ENCODE measurements at places on chromosomes 3 and 15.

DNA sequence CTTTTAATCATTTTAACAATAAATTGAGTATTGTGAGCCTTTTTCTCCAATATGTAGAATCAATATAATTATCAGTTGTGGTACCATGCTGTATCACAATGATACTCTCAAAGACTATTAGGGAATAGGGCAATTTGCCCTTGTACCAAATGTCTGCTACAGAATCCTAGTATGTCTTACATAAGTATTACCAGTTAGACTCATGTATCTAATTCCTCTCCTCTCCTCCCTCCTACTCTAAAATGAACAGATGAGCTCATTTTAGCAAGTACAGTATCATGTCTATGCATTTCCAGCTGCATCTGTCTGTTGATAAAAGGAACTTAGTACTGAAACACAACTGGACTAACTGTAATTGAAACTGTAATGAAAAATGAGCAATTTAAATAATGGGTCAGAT, 124.3 kb upstream of the ATP11B start:
- DNase-seq: no peak

DNA sequence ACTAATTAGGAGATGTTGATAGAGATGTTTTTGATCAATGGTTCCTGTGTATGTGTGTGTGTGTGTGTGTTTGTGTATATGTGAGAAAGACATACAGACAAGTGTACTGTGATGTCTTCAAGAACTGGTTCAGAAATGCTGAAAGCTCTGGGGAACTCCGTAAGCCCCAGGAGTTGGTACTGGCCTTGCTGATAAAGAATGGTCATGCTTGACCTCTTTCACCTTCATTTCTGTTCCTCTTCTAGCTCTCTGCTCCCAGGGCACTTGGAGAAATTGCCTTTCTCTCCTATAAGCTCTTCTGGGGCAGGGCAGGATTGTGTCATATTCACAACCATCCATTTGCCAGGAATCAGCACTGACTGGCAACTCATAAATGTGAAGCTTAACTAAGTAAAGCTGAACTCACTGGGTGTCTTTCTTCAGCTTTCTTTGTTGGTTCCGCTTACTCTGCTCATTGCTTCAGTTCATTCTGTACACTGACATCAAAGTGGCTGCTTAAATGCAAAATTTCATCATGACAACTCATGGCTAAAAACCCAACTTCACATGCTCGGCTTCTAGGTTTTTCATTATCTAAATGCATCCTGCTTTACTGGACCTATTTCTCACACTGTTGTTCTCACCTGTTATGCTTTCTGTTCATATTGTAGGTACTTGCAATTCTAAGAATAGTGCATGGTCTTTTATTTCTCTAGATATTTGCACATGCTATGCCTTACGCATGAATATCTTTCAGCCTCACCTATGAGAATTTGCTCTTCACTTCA, 162.1 kb upstream of the LYSMD4 start:
- no peak for DNase-seq

GRCh38 chr3:139870000-139870675, 64.8 kb upstream of the CLSTN2 start:
- DNase-seq: no peak

GRCh38 chr3:57953576-57953975, 54.6 kb upstream of the FLNB start:
- no peak for DNase-seq

- no peak for DNase-seq
These were observed 1370.6 kb downstream of the SI start for GRCh38 chr3:163707659-163708058.

DNA sequence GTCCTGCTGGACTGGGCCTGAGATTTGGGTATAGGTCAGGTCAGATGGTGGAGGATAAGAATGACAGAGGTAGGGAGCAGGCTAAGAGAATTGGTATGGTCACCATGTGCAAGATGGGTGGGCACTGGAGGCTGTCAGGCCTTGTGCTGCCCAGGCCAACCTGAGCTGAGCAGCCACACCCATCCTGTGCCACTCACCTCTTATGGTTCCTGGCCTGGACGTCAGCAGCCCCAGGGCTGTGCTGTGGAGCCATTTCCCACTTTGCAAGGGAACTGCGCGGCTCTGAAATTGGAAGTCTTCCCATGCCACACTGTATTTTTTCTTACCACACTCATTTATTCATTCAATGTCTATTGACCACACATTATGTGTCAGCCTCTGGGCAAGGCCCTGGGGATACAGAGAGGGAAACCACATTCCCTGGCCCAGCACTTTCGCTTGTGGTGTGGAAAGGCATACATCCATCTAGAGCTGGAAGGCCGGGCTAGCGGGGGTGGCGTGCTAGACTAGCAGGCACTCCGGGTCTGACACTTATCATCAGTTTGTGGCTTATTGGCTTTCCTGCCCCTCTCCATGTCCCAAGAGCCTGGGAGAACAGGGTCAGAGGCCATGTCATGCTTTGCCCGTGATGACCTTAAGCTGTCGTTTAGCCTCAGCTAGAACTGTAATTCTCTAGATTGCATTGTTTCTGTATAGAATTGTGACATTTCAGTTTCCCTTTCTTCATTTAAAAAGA, 51.1 kb upstream of the POLG start:
- DNase-seq: no peak

DNA sequence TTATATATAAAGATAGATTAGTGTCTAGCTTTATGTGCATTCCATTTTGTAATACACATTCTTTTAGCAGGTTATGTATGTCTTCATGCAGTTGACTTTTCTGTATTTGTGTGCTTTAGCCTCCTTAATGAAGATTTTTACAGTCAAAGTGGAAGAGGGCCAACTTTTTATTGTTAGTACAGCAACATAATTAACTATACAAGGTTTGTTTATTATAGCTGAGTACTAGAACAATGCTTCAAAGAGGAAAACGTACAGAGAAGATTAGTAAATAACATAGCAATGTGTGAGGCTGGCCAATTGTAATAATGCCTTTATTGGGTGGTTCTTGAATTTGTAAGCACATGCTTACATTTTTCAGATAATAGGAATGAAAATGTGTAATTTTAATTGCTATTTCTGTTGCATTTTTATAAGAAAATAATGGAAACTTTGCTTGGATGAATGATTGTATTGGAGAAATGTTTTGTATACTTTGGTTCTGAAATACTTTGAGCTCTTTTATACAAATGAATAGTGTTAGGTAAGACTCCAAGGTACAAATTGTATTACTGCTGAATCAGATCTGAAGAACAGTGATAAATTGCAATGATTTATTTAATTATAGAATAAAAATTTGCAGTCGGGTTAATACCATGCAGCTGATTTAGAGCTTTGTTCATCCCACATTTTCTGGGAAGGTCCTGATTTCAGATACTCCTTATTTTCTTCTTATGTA, 41.4 kb downstream of the UBE2E2 start:
- DNase-seq: no peak

- DNase-seq: no peak
These were observed 249.4 kb downstream of the CHL1 start for GRCh38 chr3:445960-446359.

DNA sequence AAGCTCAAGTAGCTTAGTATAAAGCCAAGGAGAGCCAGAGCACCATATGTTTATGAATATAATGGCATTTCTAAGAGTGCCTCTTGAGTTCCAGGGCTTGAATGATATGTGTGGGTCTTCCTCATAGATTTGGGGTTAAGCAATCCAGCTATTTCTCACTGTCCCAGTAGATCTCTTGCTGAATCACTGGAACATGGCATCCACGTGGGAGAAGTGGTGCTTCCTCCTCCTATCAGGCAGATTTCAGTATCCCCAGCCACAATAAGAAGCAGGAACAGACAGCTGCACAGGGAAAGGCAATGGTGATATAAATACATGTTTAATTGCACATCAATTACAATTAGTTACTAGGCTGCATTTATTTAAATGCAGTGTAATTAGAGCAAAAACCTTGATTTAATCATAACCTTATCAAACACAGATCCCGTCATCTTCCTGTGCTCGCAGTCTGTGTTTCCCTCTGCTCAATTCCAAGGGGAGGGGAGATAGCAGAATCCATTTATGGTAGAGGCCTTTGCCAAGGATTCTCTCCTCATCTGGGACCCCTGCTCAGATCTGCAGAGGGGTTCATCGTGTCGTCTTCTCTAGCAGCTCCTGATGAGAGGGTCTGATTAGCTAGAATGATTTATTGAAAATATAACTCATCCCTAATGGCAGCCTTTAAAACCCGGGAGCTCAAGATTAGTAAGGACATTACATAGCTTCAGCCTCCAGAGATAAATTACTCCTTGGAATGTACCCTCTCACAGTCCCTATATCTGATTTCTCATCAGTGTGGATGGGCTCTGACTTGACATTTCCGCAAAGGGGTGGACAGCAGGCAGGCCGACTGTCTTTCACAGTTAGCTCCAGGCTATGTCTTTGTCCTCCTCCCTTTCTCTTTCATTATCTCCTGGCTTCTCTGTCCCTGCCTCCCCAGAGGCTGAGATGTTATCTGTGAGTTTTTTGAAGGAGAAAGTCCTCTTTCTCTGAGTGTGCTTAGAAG, 775.9 kb downstream of the AGBL1 start:
- no peak for DNase-seq

Measured in anterior cingulate cortex (tissue), 58 donors.